Peyer's patch (tissue), 4 donors: ENCODE measurements at places on chromosomes 13 and 19.

DNA sequence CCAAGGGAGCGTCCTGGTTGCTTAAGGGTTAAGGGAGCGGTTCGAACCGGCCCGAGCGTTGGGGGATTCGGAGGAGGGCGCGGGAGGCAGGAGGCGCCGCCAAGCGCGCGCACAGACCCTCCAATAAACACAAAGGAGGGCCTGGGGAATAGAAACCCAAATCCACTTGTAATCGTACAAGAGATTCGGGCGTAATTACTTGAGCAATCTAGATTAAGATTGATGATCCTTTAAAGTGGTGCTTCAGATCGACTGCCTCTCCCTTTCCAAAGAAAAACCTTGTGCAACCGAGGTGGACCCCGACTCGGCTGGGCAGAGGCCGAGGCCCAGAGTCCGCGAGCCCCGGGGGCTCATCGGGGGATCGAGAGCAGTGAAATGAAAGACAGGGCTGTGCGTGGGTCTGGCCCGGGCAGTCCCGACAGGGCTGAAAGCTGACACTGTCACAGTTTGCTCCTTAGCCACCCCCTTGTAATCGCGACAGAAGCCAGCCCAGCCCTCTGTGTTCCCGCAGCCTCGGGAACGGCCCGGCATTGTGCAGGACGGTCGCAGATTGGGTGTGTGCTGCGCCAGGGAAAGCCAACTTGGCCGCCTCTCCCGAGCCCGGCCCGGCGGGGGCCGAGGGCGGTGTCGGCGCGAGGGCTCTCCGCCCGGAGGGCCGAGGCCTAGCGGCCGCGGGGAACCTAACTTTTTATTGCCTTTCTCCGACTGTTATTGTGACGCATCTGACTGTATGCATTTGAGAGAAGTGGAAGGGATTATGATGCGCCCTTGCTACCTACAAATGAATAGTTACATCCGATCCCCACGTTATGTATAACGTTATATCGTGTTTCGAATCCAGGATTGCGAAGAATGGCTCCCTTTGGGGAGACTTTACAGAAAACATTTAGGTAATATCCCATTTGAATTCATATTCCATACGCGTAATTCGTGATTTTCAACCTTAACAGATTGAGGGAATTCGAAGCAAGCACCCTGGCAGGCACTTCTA, 5.5 kb downstream of the MAB21L1 start:
- DNase-seq: no peak
- H3K27me3 ChIP-seq: no peaks in the 10 kb centered on the region

DNA sequence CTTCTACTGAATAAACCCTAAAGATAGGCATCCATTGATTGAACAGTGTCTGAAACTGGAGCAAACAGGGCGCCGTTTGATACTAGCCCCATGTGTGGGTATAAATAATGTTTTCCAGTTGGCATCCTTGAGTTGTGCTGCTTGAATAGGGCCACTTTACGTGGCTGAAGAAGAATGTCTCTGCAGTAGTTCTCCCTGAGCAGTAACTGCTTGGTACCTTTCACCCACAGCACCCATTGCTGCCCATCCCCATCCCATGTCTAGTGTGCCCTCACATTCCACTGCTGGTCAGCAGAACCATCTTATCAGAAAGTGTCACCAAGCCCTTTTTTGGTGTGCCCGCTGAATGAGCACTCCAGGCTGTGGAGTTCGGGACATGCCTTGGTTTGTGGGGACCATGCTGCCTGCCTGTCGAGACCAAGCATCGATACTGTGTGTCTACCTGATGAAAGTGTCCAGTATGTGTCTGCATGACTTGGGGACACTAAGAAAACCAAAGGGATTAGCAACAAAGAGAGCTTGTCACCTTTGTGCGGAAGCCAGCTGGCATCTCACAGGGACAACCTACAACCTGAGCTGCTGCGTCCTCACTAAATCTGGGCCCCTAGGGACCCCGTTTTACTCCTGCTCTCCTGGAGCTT, 162.0 kb downstream of the TM9SF2 start:
- no peaks in the 10 kb centered on the region for H3K27me3 ChIP-seq
- no peaks in the 10 kb centered on the region for H3K36me3 ChIP-seq
- no peak overlapping the region for H3K27ac ChIP-seq

GRCh38 chr13:109651311-109651710, 135.1 kb downstream of the IRS2 start:
- no peaks in the 10 kb centered on the region for H3K4me1 ChIP-seq
- H3K4me3 ChIP-seq: no peak overlapping the region

- H3K4me1 ChIP-seq: no peaks in the 10 kb centered on the region
- no peaks in the 10 kb centered on the region for H3K36me3 ChIP-seq
- H3K4me3 ChIP-seq: no peak overlapping the region
- no peaks in the 10 kb centered on the region for H3K27me3 ChIP-seq
- H3K27ac ChIP-seq: no peak overlapping the region
These were observed 13.3 kb downstream of the IFT88 start for GRCh38 chr13:20580257-20580656.

DNA sequence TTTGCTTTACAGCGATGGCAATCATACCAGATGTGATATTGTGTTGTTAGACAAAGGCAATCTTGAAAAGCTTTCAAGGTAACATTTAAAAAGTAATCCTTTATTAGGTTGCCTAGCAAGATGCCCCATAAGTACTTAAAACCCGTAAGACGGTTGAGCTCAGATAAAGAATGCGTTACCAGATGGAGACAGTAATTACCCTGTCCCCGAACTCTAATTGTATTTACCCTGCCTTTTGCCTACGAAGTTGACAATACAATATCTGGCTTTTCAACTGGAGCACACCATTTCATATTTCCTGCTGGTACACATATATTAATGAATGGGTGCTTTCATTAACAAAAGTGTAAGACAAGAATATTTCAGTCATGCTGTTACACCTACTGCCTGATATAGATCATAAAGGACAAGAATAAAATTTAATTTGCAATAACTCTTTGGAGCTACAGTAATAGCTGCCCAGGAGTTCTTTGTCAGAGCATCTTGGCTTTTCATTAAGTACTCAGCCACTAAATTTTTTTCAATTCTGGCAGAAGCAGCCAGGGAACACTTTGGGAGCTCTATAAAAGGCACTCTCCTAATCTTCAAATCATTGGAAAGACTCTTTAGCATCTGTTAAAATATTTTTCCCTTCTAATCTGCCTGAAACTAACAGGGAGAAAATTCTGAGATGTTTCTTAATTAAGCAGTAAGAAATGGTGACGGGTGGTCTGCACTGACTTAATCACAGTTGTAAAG, 63.8 kb downstream of the DCT start:
- no peaks in the 10 kb centered on the region for H3K4me1 ChIP-seq
- H3K4me3 ChIP-seq: no peak overlapping the region
- H3K27ac ChIP-seq: no peak overlapping the region
- H3K36me3 ChIP-seq: no peaks in the 10 kb centered on the region
- no peaks in the 10 kb centered on the region for H3K27me3 ChIP-seq
- no peak for DNase-seq

GRCh38 chr13:41652735-41653361, 195.5 kb downstream of the RGCC start:
- no peaks in the 10 kb centered on the region for H3K4me1 ChIP-seq
- H3K27ac ChIP-seq: no peak overlapping the region
- H3K27me3 ChIP-seq: no peaks in the 10 kb centered on the region

- H3K4me3 ChIP-seq: no peak overlapping the region
- peaks cover 16% of the 10 kb centered on the region for H3K4me1 ChIP-seq
- H3K27me3 ChIP-seq: no peaks in the 10 kb centered on the region
- DNase-seq: no peak
These were observed 1.1 kb downstream of the A1BG start for GRCh38 chr19:58351990-58352755.

DNA sequence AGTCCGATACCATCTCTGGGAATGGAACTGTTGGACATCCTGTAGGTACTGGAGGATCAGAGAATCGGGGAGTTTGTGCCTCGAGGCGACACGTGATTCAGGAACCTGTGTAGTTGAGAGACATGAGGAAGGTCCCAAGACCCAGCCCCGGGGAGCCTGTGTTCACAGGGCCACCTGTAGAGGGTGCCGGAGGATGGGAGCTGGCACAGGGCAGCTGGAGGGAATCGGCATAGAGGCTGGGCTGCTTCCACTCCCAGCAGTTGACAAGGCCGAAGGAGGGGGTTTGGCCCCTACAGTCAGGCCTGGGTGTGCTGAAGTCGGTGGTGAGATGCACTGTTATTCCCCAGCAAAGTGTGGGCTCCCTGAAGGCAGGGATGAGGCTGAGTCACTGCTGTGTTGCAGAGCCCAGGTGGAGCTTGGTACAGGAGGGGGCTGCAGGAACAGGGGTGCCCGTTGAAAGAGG, 2.5 kb upstream of the ISYNA1 start:
- no peak overlapping the region for H3K4me3 ChIP-seq
- H3K27me3 ChIP-seq: no peaks in the 10 kb centered on the region
- H3K4me1 ChIP-seq: peaks cover 17% of the 10 kb centered on the region
- no peak overlapping the region for H3K27ac ChIP-seq
- DNase-seq: peak; percentile 63
- H3K36me3 ChIP-seq: no peaks in the 10 kb centered on the region

- no peaks in the 10 kb centered on the region for H3K36me3 ChIP-seq
- H3K27me3 ChIP-seq: no peaks in the 10 kb centered on the region
- H3K27ac ChIP-seq: no peak overlapping the region
- H3K4me1 ChIP-seq: no peaks in the 10 kb centered on the region
- no peak overlapping the region for H3K4me3 ChIP-seq
These were observed 19.1 kb upstream of the CYSLTR2 start for GRCh38 chr13:48634636-48635035.

- H3K27ac ChIP-seq: no peak overlapping the region
- no peaks in the 10 kb centered on the region for H3K27me3 ChIP-seq
- H3K4me1 ChIP-seq: no peaks in the 10 kb centered on the region
- no peak for DNase-seq
- no peak overlapping the region for H3K4me3 ChIP-seq
These were observed 349.5 kb downstream of the TSHZ3 start for GRCh38 chr19:30999726-31000125.

DNA sequence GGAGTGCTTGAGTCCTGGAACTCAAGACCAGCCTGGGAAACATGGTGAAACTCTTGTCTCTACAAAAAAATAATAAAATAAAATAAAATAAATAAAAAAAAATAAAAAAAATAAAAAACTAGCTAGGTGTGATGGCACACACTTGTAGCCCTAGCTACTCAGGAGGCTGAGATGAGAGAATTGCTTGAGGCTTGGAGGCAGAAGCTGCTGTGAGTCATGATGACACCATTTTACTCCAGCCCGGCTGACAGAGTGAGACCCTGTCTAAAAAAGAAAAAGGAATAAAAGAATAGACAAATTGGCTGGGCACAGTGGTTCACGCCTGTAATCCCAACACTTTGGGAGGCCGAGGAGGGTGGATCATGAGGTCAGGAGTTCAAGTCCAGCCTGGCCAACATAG, 1168.9 kb downstream of the SLITRK5 start:
- no peaks in the 10 kb centered on the region for H3K27me3 ChIP-seq
- no peak overlapping the region for H3K4me3 ChIP-seq
- H3K4me1 ChIP-seq: no peaks in the 10 kb centered on the region
- H3K27ac ChIP-seq: no peak overlapping the region

- H3K4me1 ChIP-seq: no peaks in the 10 kb centered on the region
- H3K27ac ChIP-seq: no peak overlapping the region
- DNase-seq: peak; percentile 23
- no peaks in the 10 kb centered on the region for H3K27me3 ChIP-seq
- H3K4me3 ChIP-seq: no peak overlapping the region
These were observed 62.7 kb downstream of the TSHZ3 start for GRCh38 chr19:31286491-31286890.

- no peaks in the 10 kb centered on the region for H3K4me1 ChIP-seq
- H3K4me3 ChIP-seq: no peak overlapping the region
- no peak overlapping the region for H3K27ac ChIP-seq
- no peak for DNase-seq
- no peaks in the 10 kb centered on the region for H3K36me3 ChIP-seq
- H3K27me3 ChIP-seq: no peaks in the 10 kb centered on the region
These were observed 61.4 kb downstream of the RNASEH2B start for GRCh38 chr13:50970956-50971355.

GRCh38 chr19:51098365-51099046, 9.7 kb downstream of the CTU1 start:
- DNase-seq: no peak
- H3K27me3 ChIP-seq: no peaks in the 10 kb centered on the region
- peaks cover 37% of the 10 kb centered on the region for H3K36me3 ChIP-seq
- H3K4me3 ChIP-seq: peak overlapping the region; percentile 19

DNA sequence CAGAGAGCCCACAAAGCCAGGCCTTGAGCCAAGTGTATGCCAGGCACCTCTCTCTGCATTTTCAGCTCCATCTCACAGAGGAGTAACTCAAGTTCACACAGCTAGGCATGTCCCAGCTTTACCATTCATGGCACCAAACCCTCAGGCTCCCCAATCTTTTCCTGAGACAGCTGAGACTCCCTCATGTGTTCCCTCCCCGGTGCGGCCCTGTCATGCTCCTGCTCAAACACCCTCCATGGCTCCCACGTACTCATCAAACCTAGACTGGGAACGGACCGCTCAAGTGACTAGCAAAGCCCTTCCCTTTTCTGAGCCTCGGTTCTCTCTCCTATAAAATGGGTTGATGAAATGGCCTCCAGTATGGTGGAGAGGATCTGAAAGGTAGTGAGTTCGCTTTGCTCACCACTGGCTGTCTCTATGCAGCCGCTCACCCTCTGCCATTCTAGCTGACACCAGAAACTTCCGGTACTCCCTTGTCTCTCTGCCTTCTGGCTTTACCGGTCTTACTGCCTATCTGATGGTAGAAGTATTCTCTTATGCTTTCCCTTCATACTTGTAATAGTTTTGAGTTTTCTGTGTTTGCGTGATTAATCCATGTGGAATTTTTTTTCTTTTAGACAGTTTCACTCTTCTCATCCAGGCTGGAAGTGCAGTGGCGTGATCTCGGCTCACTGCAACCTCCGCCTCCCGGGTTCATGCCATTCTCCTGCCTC, 7.8 kb upstream of the SLC44A2 start:
- no peaks in the 10 kb centered on the region for H3K27me3 ChIP-seq
- no peaks in the 10 kb centered on the region for H3K36me3 ChIP-seq
- no peak for DNase-seq
- peaks cover 6% of the 10 kb centered on the region for H3K4me1 ChIP-seq
- no peak overlapping the region for H3K4me3 ChIP-seq

DNA sequence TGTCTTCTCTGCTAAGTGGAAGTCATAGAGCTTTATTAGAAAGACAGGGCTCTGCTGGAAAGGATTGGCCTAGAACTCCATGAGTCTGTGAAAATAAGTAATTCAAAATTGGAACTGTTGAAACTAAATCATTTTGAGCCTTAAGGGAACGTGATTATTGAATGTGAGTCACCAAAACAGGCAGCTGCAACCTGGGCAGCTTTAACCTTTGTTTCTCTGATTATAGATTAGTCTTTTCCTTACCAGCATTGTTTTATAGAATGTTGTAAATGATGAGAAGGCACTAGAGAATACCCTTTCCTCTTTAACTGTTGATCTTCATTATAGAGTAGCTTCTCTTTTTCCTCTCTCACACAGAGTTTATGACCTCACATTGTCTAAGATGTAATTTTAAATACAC, 638.8 kb upstream of the SLITRK6 start:
- no peaks in the 10 kb centered on the region for H3K27me3 ChIP-seq
- no peak overlapping the region for H3K27ac ChIP-seq
- DNase-seq: no peak
- no peaks in the 10 kb centered on the region for H3K36me3 ChIP-seq

GRCh38 chr19:39544911-39545310, 5.0 kb upstream of the EID2 start:
- H3K27me3 ChIP-seq: no peaks in the 10 kb centered on the region
- no peak for DNase-seq
- H3K4me1 ChIP-seq: no peaks in the 10 kb centered on the region
- no peak overlapping the region for H3K27ac ChIP-seq
